ENCODE measurements at places on chromosomes 1 and 21. TPM values are rescaled to one million over a fixed set of nuclear protein-coding genes. Genes with fewer than 3 reads are reported as not detected.
A peak's percentile ranks its signal among the peaks of the same experiment; 100 is the strongest.

- H3K27ac ChIP-seq: no peak overlapping the region
- H3K27me3 ChIP-seq: peaks cover 34% of the 10 kb centered on the region
- no peak overlapping the region for H3K4me3 ChIP-seq
- peak; percentile 63 for DNase-seq
- no peaks in the 10 kb centered on the region for H3K4me1 ChIP-seq
Measured at GRCh38 chr1:29889776-29890175, 653.5 kb downstream of the PTPRU start.

DNA sequence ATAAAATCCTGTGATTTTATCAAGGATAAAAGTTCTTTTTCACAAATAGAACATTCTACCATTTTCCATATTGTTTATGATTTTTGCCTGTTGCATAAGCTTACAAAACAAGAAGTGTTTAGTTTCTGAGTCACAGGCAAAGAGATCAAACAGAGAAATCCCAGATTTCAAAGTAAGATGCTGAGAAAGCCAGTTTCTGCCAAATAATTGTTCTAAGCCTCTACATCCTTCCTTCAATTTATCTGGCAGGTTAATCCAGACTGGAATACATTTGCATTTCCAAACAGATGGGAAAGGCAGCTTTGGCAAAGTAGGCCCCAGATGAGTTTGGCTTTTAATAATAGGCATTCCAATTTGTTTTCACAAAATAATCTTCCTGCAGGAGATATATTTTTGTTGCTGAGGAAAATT is 2.5 kb downstream of the SLC1A7 start:
- no peak overlapping the region for H3K4me3 ChIP-seq
- H3K27me3 ChIP-seq: no peaks in the 10 kb centered on the region
- H3K4me1 ChIP-seq: peaks cover 5% of the 10 kb centered on the region

- no peak within 1 kb of the TSS for H3K4me3 ChIP-seq
- no peak within 1 kb of the TSS for H3K27ac ChIP-seq
- no peak for DNase-seq
- H3K36me3 ChIP-seq: no peaks in the 10 kb centered on the region
- no peaks in the 10 kb centered on the region for H3K4me1 ChIP-seq
- peaks cover 8% of the 10 kb centered on the region for H3K27me3 ChIP-seq
Measured at GRCh38 chr1:201190624-201191051, at the start of gene IGFN1. IGFN1 (plus strand) TSS chr1:201190824; CDS start chr1:201193294, 2,470 bp downstream.

DNA sequence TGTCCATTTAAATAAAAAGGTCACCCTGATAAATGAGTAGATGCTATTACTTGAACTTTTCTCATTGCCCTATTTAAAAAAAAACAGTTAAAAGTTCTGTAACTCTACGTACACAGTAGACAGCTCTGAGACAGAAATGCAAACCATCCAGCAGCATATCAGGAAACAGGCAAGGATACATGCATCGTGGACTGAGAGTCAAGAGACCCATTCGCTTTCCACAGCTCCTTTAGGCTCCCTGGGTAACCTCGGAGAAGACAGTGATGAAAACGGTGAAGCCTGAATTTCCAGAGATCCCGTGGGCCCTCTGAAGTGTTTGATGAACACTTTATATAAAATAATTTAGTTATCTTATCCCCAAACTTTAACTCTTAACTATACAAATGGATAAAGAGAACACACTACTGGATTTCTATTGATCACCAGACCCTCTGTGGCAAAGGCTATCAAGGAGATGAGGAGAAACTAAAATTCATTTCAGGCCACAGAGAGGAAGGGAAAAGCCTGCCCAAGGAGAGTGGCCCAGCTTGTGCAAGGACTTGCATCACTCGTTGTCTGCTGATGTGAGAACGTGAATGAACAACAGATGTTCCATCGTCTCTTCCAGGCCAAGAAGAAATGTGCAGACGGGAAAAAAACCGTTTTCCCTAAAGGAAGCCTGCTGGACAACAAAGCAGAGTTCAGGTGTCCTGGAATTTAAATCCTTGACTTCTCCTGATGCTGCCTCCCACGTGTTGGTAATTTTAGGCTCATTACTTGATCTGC is 131.0 kb downstream of the TGFBR3 start:
- H3K4me3 ChIP-seq: no peak overlapping the region
- no peaks in the 10 kb centered on the region for H3K27me3 ChIP-seq
- peak overlapping the region; percentile 55 for H3K27ac ChIP-seq
- peaks cover 64% of the 10 kb centered on the region for H3K4me1 ChIP-seq

- no peak overlapping the region for H3K27ac ChIP-seq
- no peaks in the 10 kb centered on the region for H3K36me3 ChIP-seq
- DNase-seq: no peak
- H3K4me3 ChIP-seq: no peak overlapping the region
- H3K27me3 ChIP-seq: no peaks in the 10 kb centered on the region
Measured at GRCh38 chr1:66494482-66494881, 39.5 kb upstream of the SGIP1 start.

DNA sequence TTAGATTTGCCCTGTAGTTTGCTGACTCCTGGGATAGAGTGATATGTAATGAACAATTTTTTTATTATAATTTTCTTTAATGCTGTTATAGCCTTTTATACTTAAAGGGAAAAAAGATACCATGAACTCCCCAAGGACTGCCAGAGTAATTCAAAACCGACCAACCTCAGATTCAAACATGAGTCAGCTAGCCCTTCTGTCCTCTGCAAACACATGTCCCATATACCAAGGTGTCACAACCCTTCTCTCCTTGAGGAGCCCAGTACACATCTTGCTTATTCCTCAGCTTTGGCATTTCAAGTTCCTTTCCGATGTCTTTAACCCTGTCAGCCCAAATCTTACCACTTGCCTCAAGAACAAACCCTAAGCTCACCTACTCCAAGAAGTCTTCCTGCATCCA is 184.9 kb downstream of the KCNH1 start:
- no peaks in the 10 kb centered on the region for H3K36me3 ChIP-seq
- H3K27ac ChIP-seq: no peak overlapping the region
- no peak for DNase-seq

DNA sequence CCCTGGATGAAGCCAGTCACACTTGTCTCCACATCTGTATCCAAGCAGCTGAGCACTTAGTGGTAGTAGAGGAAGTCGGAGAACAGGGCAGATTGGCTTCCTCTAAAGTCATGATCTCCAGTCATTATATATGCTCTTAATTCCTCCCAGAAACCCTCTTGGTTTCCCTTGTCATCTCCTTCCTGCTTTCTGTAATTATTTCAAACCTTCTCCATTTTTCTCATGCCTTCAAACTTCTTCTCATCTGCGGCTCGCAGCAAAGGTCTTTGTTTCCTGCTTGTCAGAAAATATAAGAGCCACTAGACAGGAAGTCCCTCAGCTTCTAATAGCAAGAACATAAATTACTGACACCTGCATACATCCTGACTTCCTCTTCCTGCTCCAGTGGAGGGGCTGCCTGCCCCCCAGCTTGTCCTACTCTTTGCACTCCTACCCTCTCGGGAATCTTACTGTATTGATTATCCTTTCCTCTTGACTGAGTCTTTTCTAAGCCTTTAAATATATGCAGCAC is 124.6 kb upstream of the NGF start:
- H3K4me1 ChIP-seq: no peaks in the 10 kb centered on the region
- DNase-seq: no peak
- H3K36me3 ChIP-seq: no peaks in the 10 kb centered on the region
- no peak overlapping the region for H3K4me3 ChIP-seq
- H3K27ac ChIP-seq: no peak overlapping the region

DNA sequence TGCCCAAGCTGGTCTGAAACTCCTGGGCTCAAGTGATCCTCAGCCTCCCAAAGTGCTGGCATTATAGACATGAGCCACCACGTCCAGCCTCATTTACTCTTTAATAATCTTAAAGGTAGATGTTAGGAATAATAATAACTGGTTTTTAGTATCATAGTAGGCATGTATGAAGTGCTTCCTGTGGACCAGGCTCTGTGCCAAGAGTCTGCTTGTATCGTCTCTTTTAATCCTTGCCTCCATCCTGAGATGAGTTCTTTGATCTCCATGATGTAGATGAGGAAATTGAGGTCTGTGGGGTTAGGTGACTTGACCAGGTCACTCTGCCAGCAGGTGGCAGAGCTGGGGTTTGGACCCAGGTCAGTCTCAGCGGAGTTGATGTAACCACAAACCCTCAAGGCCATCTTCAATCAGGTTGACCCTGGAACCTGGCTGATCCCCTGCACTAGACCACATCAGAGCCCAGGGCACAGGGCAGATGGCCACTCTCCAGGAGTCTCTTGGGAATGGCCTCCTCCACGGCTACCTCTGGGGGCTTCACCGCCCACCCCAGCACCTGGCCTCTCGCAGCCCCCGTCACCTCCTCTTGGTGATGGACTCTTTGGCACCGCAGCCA is 11.3 kb downstream of the EFHD2 start:
- no peak overlapping the region for H3K4me3 ChIP-seq
- no peak for DNase-seq
- H3K27me3 ChIP-seq: no peaks in the 10 kb centered on the region
- H3K27ac ChIP-seq: no peak overlapping the region
- H3K4me1 ChIP-seq: peaks cover 57% of the 10 kb centered on the region

- H3K4me1 ChIP-seq: peaks cover 5% of the 10 kb centered on the region
- no peak overlapping the region for H3K27ac ChIP-seq
- H3K36me3 ChIP-seq: no peaks in the 10 kb centered on the region
- no peak overlapping the region for H3K4me3 ChIP-seq
- H3K27me3 ChIP-seq: no peaks in the 10 kb centered on the region
Measured at GRCh38 chr1:91278754-91279153, 125.9 kb downstream of the HFM1 start.

- H3K27ac ChIP-seq: no peak overlapping the region
- no peaks in the 10 kb centered on the region for H3K27me3 ChIP-seq
- no peak overlapping the region for H3K4me3 ChIP-seq
- H3K36me3 ChIP-seq: no peaks in the 10 kb centered on the region
- peaks cover 3% of the 10 kb centered on the region for H3K4me1 ChIP-seq
Measured at GRCh38 chr1:110626889-110627288, 20.7 kb upstream of the KCNA2 start.

GRCh38 chr1:225931270-225932136 is 7.5 kb upstream of the PYCR2 start:
- no peak overlapping the region for H3K4me3 ChIP-seq
- H3K4me1 ChIP-seq: no peaks in the 10 kb centered on the region
- DNase-seq: no peak
- H3K27ac ChIP-seq: no peak overlapping the region
- H3K27me3 ChIP-seq: no peaks in the 10 kb centered on the region
- no peaks in the 10 kb centered on the region for H3K36me3 ChIP-seq

- no peak overlapping the region for H3K4me3 ChIP-seq
- no peaks in the 10 kb centered on the region for H3K4me1 ChIP-seq
- no peak for DNase-seq
- no peak overlapping the region for H3K27ac ChIP-seq
- H3K36me3 ChIP-seq: no peaks in the 10 kb centered on the region
- no peaks in the 10 kb centered on the region for H3K27me3 ChIP-seq
Measured at GRCh38 chr1:78559680-78560079, 60.6 kb upstream of the IFI44L start.

GRCh38 chr1:29708796-29709703 is 472.7 kb downstream of the PTPRU start:
- no peaks in the 10 kb centered on the region for H3K36me3 ChIP-seq
- DNase-seq: no peak
- no peak overlapping the region for H3K27ac ChIP-seq

- H3K27ac ChIP-seq: no peak overlapping the region
- no peaks in the 10 kb centered on the region for H3K27me3 ChIP-seq
- H3K4me3 ChIP-seq: no peak overlapping the region
- H3K36me3 ChIP-seq: peaks cover 18% of the 10 kb centered on the region
- H3K4me1 ChIP-seq: peaks cover 15% of the 10 kb centered on the region
- DNase-seq: no peak
Measured at GRCh38 chr1:236051242-236051791, 13.6 kb downstream of the NID1 start.

DNA sequence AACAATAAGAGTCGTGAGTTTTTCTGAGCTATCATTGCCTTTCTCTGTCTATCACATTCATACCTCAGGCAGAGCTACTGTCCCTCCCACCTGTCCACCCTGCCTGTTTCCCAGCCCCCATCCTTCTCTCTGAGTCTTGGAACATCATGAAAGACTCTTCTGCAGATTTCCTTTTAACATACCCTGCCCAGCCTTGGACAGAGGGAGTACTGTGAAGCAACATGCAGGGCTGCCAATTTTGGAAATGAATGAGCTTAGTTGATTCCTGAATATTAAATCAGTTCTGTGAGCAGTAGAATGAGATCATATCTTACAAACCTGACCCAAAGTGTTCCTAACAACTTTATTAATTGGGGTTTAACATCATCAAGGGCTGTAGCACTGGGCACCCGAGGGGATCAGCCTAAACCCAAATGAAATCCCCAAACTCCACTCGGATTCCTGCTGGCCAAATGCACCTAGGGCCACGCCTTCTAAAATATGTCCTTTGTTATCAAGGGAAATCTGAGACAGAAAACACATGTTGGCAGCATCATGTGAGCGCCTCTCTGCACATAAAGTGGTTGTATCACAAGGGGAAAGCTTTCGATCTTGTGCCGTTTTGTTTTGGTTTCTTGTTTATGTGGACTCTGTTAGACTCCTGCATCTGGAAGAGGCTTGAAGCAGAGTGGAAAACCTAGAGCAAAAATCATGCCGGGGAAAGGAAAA is 357.6 kb downstream of the KIF26B start:
- peaks cover 8% of the 10 kb centered on the region for H3K4me1 ChIP-seq
- H3K27me3 ChIP-seq: peaks cover 11% of the 10 kb centered on the region
- no peak for DNase-seq
- H3K27ac ChIP-seq: no peak overlapping the region
- peak overlapping the region; percentile 25 for H3K4me3 ChIP-seq

GRCh38 chr21:38454161-38454560 is 44.1 kb downstream of the ERG start:
- H3K27ac ChIP-seq: no peak overlapping the region
- no peaks in the 10 kb centered on the region for H3K4me1 ChIP-seq
- no peak overlapping the region for H3K4me3 ChIP-seq
- no peaks in the 10 kb centered on the region for H3K27me3 ChIP-seq

DNA sequence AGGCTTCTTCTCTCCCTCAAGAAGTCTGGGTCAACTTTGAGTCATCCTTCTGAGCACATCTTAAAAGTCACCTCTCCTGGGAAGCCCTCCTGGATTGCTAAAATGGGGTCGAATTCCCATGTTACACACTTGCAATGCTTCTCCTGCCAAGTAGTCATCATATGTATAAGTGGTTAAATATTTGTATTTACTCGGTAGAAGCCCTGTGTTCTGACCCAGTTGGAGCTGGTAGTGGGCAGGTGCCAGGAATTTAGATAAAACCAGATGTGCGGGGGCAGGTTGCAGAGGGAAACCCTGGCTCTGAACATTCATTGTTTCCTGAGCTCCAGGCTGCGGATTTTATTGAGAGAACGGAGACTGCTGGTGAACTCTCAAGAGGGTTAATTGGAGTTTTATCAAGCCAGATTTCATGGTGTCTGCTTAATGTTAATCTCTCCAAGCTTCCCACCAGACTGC is 52.8 kb upstream of the RPL11 start:
- H3K27me3 ChIP-seq: no peaks in the 10 kb centered on the region
- peaks cover 33% of the 10 kb centered on the region for H3K4me1 ChIP-seq
- H3K27ac ChIP-seq: no peak overlapping the region
- no peaks in the 10 kb centered on the region for H3K36me3 ChIP-seq
- no peak for DNase-seq

GRCh38 chr1:96820107-96820506 is 98.5 kb downstream of the PTBP2 start:
- no peak overlapping the region for H3K4me3 ChIP-seq
- H3K4me1 ChIP-seq: no peaks in the 10 kb centered on the region
- H3K36me3 ChIP-seq: peaks cover 4% of the 10 kb centered on the region
- no peaks in the 10 kb centered on the region for H3K27me3 ChIP-seq

PAQR7 gene
- total RNA-seq: 14.3 TPM

FLG gene
- total RNA-seq: 2,889 TPM

SOX13 gene
- 20.6 TPM for total RNA-seq

RAP1GAP gene
- total RNA-seq: 3.0 TPM

OPTC gene
- not detected for total RNA-seq

RAVER2 gene
- total RNA-seq: 14.0 TPM

COL6A1 gene
- 112 TPM for total RNA-seq

DCDC2B gene
- not detected for total RNA-seq

SEC16B gene
- 3.0 TPM for total RNA-seq

FAM43B gene
- total RNA-seq: 0.21 TPM

CA6 gene
- total RNA-seq: 49.2 TPM

MRPL39 gene
- 28.7 TPM for total RNA-seq

CAPN8 gene
- total RNA-seq: 3.3 TPM

TRAF5 gene
- 2.1 TPM for total RNA-seq
